ENCODE measurements at places on chromosomes 5 and 9.

DNA sequence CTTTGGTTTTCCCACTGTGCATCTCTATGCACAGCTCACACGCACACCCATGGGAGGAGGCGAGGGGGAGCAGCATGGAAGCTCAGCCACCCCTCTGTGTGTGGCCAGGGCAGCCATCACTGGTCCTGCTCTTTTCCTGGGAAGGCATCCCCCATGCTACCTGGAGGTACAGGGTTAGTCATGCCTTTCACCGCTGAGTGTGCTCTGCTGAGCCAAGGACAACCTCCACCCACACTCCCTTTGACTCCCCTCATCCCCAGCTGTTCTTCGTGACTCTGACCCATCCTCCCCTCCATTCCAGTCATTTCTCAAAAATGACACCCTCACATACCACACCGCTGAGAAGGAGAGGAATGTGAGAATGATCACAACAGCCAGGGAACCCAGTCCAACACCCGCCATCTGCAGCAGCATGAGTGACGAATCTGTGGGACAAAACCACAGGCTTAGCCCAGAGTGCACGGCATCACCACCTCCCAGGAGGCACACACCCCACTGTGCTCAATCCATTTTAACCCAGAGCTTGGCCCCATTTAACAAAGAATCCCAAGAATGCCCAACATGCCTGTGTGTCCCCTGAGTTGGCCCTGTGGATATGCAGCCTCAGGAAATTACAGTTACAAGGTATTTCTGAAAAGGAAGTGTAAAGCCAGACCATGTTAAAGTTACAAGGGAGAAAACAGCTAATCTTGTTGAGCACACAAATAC lies 133.4 kb downstream of the SUSD1 start:
- DNase-seq, result no peak

DNA sequence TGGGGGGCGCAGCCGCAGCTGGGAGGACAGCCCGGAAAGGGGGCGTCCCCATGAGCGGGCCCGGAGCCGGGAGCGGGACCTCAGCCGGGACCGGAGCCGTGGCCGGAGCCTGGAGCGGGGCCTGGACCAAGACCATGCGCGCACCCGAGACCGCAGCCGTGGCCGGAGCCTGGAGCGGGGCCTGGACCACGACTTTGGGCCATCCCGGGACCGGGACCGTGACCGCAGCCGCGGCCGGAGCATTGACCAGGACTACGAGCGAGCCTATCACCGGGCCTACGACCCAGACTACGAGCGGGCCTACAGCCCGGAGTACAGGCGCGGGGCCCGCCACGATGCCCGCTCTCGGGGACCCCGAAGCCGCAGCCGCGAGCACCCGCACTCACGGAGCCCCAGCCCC lies 47.0 kb downstream of the TJP2 start:
- no peak for DNase-seq

- DNase-seq, result no peak
Measured at GRCh38 chr9:35051069-35051967, 21.1 kb downstream of the VCP start.

DNA sequence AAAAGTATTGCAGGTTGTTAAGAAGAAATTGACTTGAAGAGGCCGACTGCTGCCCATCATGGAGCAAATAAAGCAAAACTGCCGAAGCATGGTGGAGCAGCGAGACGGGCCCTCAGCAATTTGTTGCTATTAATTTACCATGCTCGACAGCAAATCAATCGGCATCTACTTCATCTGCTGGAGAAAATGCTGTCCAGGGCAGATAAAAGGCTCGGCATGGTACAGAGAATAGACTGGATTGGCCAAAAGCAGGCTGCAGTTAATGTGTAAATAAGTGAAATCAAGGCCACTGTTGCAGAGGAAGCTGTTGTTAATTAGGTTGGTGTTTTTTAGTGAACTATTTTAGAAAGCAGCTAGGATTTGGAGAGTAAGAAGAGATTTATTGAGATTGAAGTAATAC lies 8.3 kb downstream of the TLE4 start:
- no peak for DNase-seq

DNA sequence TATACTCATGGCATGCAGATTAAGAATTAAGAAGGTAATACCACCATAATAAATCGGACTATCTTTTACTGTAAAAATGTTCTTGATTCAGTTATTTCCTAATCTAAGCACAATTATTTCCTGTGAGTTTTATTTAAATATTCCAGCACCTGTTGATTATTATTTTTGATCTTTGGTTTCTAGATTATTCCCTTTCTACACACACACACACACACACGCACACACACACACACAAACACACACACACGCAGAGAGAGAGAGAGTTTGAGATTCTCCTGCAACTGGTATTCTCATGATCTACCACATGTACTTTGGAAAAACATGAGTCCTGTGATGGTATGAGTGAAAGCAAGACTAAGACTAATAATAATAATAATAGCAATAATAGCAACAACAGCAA lies 17.0 kb upstream of the CKMT2 start:
- DNase-seq, result no peak

DNA sequence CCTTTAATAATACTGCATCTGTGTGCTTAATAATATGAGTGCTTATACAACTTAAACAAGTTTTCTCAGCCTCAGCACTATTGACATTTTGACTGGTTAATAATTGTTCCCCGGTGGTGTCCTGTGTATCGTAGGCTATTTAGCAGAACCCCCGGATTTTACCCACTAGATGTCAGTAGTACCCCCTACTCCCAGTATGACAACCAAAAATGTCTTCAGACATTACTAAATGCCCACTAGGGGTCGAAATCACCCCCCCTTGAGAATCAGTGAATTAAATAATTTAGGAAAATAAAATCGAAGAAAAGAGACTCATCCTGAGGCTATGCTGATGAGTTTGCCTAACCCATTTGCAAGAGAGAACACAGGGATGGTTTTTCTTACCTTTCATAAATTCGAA lies 166.3 kb downstream of the ATP10B start:
- no peak for DNase-seq

- DNase-seq, result no peak
Measured at GRCh38 chr5:140821375-140822280, at the start of gene PCDHA5. TSS of gene PCDHA5 (plus strand) at chr5:140821613.

DNA sequence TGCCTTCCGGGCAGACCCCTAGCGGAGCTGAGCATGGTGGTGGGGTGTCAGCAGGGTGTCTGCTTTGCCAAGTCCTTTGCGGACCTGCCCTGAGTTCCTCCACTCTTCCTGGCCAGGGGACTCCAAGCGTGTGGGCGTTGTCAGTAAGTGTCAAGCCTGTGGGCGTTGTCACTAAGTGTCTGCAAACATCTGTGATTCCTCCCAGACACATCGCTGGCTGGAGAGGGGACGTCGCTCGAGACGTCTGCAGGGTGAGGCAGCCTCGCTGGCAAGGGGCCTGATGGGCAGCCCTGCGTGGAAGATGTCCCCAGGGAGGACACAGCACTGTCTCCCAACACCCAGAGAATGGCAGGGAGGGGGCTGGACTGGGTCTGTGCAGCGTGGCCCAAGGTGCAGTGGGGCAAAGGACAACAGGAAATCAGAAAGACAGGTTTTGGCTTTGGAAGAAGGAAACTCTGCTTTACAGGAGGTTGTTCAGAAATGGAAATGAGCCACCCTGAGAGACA lies 28.8 kb downstream of the ADAMTSL2 start:
- DNase-seq, result no peak

DNA sequence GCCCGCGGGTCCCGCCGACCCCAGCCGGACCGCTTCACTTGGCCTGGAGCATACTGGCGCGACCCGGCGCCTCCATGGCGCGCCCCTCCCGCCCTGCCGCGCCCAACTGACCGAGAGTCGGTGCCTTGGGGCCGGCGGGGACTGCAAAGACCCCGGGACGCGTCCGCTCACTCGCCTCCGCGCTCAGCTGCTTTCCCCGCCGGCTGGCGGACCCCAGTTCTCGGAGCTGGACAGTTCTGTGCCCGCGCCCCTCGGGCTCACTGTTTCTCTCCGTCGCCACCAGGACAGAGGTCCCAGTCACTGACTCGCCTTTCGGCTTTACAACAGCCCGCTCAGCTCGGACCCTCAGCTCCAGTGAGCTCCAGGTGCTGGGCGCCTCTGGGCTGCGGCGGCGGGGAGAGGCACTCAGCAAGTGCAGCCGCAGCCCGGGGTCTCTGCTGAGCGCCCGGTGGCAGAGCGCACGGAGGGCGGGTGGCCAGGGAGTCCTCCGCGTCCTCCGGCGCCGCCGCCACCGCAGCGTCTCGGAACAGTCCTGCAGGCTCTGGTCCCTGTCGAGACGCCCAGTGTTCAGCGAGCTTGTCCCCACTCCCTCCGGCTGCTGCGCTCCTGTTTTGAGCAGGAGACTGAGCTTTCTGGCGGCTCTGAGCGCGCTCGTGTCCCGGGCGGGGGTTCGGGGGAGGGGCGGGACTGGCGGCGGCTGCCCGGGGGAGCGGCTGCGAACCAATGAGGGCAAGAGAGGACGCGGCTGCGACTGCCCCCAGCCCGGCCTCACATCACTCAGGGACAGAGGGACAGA lies at the start of gene SMIM32:
TSS of gene SMIM32 (minus strand) at position 637 of the 796 bp plus-strand sequence. CDS start 638 bp downstream, outside the sequence.
- no peak for DNase-seq

GRCh38 chr9:82797534-82797933 lies 265.4 kb downstream of the RASEF start:
- no peak for DNase-seq

GRCh38 chr9:11335011-11335410 lies 722.2 kb upstream of the PTPRD start:
- DNase-seq, result no peak

DNA sequence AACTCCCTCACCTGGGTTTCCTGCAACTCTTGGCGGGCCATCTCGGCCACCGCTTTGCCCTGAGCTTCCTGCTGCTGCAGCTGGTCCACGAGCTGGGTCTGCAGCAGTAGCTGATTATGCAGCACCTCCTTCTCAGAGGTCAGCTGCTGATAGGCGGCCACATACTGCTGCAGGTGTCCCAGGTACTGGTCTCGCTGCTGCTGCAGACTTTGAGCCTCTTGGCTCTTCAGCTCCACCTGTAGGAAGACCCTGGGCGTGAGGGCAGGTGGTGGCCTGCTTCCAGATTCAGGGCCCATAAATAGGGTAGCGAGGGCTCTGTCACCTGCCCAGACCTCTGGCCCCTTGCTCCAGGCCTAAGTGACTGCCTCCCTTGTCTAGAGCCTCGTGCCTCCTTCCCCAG lies 16.7 kb downstream of the GOLGA2 start:
- no peak for DNase-seq

GRCh38 chr5:159184858-159185381 lies 24.4 kb downstream of the RNF145 start:
- DNase-seq, result no peak

- DNase-seq, result no peak
Measured at GRCh38 chr5:154311362-154311761, 120.8 kb downstream of the GALNT10 start.

GRCh38 chr5:122442938-122443337 lies 130.9 kb downstream of the SNCAIP start:
- no peak for DNase-seq

GRCh38 chr5:175123542-175123941 lies 320.4 kb downstream of the DRD1 start:
- no peak for DNase-seq

DNA sequence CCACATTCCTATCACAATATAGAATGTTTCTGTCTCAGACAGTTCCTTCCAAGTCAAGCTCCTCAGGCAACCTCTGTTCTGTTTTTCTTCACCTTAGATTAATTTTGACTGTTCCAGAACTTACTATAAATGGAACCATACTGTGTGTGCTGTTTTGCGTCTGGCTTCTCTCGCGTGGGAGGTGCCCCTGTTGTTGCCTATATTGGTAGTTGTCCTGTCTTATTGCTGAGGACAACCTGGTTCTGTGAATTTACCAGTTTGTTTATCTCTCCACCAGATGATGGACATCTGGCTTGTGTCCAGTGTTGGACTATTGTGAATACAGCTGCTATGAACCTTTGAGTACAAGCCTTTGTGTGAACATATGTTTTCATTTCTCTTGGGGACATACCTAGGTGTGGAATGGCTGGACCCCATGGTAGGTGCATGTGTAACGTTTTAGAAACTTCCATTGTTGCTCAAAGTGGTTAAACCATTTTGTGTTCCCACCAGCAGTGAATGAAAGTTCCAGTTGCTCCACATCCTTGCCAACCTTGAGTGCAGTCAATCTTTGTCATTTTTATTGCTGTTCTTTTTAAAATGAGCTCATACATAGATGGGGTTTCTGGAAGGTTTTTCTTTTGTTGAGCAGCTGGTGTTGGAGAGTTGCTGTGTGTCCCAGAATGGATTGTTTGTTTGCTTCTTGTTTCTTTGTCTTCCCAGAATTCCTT lies 18.1 kb downstream of the HMCN2 start:
- DNase-seq, result no peak

DNA sequence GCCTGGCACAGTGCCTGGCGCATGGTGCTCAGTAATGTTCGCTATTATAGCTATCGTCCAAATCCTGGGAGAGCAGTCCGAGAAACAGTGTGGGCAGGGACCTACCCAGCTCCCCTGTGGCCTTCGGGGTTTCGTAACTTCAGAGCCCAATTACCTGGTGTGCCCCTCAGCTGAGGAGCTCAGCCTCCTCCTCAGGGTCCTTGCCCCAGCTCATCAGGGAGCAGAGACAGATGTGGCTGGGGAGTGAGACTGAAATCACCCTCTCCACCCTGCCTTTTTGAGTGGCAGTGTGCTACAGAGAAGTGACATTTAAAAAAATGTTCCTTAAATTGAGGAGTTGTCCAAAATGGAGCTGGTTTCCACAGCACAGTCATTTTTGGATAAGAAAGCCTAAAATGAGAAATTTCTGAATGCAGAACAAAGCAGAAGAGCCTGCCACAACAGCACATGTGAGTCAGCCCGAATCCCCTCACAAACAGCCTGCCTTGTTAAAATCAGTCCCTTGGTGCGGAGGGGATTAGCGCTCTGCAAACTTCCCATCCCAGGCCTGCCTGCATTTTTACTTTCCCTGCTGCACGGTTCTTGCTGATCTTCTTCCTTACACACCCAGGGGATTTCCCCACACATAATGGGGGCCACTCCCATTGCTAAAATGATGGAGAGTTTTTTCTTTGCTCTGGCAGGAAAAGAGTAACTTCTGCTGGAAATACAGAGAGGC lies 78.1 kb upstream of the PITX1 start:
- no peak for DNase-seq

- DNase-seq, result no peak
Measured at GRCh38 chr5:154519359-154519758, 41.3 kb upstream of the HAND1 start.

GRCh38 chr5:30581198-30581935 lies 612.1 kb upstream of the CDH6 start:
- no peak for DNase-seq

DNA sequence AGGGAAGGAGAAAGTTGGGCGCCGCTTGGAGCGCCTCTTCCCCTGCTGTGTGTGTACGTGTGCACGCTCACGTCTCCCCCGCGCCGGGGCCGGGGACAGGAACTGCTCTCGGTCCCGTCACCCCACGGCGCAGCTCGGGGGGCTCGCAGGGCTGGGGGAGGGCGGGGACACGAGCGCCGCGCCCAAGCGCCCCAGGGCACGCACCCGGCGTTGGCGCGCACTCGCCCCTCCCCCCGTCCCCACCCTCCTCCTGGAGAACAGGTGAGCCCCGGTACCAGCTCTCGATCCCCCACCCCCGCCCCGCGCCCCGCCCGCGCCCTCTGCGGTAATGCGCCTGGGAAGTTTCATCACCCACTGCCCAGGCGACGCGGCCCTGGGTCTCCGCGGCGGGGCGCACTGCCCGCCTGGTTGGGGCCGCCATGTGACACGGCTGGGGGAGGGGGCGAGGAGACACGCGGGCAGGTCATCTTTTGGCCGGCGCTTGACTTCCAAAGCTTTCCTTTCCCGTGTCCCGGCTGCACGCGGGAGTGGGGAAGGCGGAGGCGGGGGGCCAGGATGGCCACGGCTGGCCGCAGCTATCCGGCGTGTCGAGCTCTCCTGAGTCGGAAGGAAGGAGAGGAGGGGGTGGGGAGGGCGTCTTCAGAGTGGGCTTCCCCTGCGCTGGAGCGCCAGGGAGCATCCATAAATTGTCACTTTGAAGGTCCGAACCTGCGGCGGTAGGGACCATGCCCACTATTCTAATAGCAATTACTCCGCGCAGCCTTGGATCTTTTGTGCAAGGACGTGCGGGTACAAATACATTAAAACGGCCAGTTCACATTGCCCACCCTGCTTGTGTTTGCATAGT lies 1.5 kb upstream of the STC2 start:
- no peak for DNase-seq
